Pons (tissue), 1 donor: ENCODE measurements at places on chromosomes 3 and 15.

- DNase-seq, result no peak
Measured at GRCh38 chr3:194955979-194956696, 270.5 kb downstream of the FAM43A start.

DNA sequence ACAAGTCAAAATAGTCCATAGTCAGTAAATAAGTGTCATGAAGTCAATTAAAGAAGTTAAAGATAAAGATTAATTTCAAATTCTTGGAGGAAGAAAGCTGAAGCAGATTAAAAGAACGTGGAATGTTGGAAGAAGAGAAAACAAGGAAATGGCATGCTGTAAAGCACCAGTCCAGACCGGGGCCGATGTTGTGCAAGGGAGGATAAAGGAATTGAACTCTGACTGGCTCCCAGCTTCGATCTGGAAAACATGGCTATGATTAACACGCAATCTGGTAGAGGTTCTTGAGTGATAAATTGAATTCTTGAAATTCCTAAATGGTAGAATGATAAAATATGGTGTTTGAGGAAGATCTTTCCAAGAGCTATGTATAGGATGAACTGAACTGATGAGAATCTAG lies 194.4 kb downstream of the MEIS2 start:
- no peak for DNase-seq

DNA sequence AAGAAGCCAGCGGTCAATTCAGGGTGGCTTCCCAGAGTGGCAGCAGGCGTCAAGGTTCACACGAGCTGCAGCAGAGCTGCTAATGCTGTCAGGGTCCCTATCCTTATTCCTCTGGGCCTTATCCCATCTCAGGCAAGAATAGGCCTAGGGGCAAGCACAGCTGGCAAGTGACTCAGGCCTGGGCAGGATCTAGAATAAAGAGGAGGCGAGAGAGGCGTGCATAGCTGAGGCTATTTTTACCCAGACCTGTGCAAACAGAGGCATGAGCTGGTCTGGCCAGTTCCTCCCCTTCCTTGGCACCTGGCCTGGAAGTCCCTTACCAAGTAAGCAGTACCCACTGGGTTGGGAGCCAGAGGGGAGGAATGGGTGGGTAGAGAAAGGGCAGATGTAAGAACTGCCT lies 12.2 kb upstream of the VIPR1 start:
- no peak for DNase-seq

GRCh38 chr3:132657869-132658747 lies 1.5 kb downstream of the ACAD11 start:
- DNase-seq, result no peak

GRCh38 chr3:17075907-17076306 lies 191.2 kb downstream of the PLCL2 start:
- no peak for DNase-seq

DNA sequence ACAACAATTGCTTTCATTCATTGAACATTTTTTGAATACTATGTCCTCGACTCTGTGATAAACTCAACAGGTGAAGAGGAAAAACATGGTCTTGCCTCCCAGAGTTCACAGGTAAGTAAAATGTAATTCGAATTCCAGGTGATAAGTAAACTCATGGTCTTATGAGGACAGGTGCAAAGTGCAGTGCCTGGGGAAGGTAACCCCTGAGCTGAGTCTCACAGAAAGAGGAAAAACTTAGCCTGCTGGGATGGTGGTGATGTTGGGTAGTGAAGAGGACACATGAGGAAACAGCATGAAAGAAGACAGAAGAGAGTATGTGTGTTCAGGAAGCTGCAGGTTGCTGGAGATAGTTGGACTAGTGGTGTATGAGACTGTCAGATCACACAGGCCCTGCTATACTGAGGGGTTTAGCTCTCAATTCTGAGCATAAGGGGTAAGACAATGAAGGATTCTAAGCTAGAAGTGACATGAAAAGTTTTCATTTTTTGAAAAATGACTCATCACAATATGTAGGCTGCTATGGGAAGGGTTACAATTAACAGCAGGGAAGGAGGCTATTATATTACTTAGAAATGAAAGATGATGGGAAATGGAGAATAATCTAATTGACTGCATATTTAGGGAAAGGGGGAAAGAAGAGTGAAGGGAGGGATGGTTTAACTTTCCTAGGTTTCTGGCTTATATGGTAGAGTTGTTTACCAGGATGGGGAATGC lies 111.3 kb downstream of the ISL2 start:
- DNase-seq, result no peak

GRCh38 chr15:46270481-46271147 lies 635.8 kb downstream of the SQOR start:
- no peak for DNase-seq

GRCh38 chr3:29345516-29346300 lies 64.8 kb downstream of the RBMS3 start:
- no peak for DNase-seq

DNA sequence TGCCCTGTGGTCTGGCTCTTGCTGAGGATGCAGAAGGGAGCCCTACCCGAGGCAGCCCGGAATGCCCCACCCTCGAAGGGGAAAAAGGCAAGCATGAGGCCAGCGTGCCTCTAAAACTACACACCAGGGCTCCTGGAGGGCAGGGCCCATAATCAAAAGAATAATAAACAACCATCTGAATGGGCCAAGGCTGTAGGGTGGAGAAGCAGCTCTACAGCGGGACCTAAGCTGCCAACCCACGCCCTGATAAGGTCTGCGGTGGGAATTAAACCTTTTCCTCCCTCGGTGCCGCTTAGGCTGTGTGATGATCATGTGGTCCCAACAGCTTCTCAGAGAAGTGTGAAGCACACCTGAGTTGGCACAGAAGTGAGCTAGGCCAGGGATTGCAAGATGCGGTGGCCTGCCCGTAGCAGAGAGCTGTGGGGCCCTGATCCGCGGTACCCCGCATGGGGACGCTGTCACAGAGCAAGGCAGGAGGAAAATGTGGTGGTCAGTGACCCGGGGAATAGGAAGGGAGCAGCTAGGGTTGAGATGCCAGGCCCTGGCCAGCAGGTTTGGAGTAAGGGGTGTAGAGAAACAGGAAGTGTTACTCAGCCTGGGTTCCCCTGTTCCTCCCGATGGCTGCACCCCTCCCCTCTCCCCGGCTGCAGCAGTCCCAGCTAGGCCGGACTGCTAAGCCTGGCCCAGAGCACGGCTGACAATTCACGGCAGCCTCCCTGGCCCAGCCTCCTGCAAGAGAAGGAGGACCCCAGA lies 1.1 kb upstream of the C15orf62 start:
- DNase-seq, result no peak

GRCh38 chr3:111324645-111325044 lies 217.4 kb upstream of the CD96 start:
- DNase-seq, result no peak

- DNase-seq, result no peak
Measured at GRCh38 chr3:95721938-95722337, 1092.5 kb upstream of the EPHA6 start.

DNA sequence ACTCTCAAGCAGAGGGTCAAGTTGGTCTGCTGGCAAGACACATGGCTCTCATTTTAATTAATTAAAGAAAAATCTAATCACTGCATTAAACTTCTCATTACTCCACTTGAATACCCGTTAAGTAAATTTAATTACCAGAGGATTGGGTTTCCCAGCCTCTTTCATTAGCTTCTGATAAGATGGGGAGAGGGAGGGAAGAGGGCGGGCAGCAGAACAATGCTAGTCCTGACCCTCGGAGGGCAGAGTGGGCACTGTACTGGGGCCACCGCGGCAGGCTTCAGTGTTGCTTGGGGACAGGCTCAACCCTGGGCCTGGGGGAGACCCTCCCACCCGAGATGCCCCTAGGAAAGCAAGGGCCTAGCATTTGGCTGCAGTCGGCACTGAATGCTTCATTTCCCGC lies 55.6 kb upstream of the LINGO1 start:
- no peak for DNase-seq

DNA sequence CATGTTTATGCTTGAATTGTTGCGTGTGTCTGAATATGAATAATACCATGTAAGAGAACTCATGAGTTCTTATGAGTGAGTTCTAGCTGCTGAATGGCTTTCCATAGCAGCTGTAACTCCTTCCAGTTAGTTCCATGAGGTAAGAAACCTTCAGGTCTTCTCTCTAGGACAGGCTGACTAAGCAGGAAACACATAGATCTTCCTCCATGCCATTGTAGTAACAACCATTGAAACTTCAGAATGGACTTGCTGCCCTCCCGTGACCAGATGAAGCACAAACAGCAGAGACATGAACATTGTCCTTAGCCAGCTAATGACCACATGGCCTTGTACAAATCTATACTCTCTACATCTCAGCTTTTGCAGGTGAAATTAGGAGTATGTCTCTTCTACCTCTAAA lies 200.0 kb downstream of the ZNF385D start:
- no peak for DNase-seq

- no peak for DNase-seq
Measured at GRCh38 chr3:114207768-114208167, 28.9 kb upstream of the DRD3 start.

- DNase-seq, result no peak
Measured at GRCh38 chr3:14392231-14392630, 10.2 kb upstream of the SLC6A6 start.

DNA sequence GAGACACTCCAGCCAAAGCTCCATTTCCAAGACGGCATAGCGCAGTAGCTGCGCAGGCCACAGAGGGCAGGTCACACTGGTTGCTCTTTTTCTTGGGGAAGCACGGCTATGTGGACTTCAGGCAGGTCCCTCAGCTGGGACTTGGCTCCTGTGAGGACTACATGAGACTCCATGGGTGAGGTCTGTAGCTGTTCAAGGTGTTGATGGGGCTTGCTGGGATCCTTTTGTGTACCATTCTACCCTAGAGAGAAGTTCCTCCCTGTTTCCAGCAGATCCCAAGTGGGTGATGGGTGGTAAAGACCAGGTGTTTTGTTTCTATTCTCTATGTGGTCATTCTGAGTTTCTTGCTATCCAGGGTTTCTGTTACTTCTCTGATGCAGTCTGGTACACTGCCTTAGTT lies 183.3 kb downstream of the LPP start:
- DNase-seq, result no peak

GRCh38 chr3:135736740-135737139 lies 228.8 kb upstream of the PPP2R3A start:
- no peak for DNase-seq

DNA sequence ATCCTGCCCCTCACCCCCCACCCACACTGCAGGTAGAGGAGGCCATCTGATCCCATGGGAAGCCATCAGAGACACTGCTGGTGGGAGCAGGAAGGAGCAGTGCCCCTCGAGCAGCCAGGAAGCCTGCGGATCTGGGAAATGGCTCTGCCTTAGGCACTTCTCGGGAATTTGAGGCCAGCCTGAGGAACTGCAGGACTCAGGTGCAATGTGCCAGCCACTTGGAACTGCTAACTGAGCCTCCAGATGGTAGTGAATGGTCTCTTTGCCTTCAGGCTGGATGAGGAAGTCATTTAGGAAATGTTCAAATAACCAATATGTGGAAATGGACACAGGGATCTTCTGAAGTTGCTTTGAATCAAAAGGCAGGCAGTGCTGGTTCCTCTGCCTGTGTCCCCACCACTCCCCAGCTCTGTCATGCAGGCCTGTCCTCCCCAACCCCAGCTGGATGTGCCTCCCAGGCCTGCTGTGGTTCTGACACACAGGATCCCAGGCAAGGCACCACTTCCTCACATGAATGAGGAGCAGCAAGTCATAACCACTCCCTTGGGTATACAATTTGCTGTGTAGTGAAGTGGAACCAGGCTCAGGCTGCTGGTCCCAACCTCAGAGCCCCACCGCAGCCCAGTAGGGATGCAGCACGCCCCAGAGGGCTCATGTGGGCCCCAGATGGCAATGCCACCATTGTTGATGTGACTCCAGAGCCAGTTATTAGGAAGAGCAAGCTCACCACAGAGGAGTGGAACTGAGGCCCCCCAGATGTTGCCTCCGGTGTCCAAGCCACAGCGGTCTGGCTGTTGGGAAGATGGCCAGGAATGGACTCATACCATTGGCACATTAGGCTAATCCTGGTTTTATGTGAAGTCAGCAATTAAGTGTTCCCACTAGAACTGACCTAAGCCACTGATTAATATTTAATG lies 46.5 kb upstream of the LIMD1 start:
- DNase-seq, result peak; percentile 38

DNA sequence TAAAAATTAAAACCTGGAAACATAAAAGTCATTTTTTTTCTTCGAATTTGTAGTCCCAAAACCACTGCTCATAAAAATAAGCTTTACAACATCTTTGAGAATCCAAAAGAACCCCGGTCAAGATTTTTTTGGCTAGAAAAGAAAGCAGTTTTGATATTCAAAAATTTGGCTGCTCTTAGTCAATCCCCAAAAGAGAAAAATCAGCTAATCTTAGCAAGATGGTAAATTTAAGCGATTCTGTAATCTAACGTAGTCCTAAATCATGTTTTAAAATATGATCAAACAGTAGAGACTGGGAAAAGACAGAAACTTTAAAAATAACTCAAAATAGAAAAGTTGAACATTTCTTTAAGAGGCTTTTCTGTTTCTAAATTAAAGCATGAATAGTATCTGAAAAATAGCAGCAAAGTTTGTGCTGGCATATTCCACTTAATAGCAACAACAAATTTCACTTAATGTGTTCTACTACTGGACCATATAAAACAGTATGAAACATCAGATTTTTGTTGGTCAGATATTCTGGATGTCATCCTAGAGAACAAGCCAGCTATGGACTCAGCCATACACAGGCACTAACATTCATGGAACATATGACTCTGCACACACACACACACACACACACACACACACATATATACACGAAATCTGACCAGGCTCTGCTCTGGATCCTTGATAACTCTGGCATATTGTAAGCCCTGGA lies 19.1 kb upstream of the NR2F2 start:
- DNase-seq, result no peak

DNA sequence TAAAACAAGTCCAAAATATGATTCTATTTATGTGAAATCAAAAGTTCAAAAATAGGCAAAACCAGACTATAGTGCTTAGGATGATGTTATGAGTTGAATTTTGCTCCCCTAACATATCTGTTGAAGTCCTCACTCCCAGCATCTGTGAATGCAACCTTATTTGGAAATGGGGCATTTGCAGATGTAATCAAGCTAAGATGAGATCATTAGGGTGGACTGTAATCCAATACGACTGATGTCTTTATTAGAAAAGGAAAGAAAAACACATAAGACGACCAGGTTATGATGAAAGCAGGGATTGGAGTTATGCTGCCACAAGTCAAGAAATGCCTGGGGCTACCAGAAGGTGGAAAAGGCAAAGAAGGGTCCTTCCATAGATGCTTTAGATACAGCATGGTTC lies 110.5 kb upstream of the CCDC39 start:
- no peak for DNase-seq

DNA sequence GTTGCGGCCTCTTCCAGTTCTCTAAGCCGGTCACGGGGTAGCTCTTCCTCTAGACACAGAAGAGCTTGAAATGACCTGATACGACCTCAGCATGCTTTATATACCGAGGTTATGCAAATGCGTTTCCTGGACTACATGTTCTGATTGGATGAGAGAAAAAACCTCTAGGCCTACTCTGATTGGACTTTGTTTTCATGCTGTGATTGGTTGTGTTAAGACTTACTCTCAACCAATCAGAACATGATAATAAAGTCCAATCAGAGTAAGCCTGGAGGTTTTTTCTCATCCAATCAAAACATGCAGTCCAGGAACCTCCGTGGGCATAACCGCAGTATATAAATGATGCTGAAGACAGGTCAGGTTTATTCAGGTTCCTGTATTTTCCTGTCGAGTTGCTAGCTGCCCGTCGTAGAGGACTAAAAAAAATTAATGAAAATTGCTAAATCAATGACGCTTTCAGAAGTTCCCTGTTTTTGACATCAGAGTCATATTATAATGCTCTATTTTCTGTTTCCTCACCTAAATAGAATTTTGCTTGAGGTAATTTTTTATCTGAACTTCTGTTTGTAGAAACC lies 177.4 kb downstream of the POTEB3 start:
- DNase-seq, result no peak
